Skin of body (tissue), 3 donors: ENCODE measurements at places on chromosomes 5 and 9.

DNA sequence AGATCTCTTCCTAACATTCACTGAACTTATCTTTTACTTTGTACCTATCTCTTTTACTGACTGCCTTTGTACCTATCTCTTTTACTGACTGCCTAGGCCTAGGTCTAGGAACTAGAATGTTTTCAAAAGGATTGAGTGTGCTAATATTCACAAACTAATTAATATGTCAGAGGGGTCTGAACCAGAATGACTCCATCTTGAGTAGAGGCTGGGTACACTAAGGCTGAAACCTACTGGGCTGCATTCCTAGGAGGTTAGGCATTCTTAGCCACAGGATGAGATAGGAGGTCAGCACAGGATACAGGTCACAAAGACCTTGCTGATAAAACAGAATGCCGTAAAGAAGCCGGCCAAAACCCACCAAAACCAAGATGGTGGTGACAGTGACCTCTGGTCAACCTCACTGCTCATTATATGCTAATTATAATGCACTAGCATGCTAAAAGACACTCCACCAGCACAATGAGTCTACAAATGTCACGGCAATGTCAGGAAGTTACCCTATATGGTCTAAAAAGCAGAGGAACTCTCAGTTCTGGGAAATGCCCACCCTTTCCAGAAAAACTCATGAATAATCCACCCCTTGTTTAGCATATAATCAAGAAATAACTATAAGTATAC is 2.5 kb upstream of the RHOBTB3 start:
- no peak for DNase-seq

- DNase-seq: no peak
Measured at GRCh38 chr5:96528826-96529474, 95.9 kb upstream of the PCSK1 start.

GRCh38 chr5:42768106-42768504 is 11.5 kb downstream of the CCDC152 start:
- no peak for DNase-seq

DNA sequence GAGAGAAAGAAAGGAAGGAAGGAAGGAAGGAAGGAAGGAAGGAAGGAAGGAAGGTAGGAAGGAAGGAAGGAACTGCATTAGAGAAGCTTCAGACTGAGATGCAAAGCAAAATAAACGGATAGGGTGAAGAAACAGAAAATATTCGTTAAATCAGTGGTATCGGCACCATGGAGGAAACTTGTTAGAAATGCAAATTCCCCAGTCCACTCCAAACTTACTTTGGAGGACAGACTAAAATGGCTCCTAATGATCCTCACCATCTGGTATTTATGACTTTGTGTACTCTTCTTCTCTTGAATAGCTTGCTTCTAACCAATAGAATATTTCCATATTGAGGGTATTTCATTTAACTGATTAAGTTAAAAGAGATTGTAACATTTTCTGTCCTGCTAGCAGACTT is 87.9 kb upstream of the GCNT4 start:
- DNase-seq: no peak

DNA sequence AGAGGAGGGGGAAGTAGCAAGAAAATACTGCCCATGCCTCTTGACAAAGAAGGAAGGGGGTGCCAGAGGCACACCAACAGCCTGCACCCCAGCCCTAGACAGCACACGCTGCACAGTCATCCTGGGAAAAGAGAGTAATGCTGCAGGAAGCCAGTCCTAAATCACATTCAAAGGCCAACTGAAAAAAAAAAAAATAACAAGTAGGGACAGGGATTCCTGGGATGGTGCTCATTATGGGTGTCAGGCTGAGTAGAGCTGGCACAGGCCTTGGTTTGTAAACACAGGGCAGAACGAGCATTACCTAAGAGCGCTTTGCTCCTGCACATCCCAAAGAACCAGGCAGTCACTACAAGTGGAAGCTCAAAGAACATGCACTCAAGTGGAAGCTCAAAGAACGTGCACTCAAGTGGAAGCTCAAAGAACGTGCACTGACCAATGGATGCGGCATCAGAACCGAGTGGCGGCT is 7.8 kb downstream of the RAPGEF1 start:
- no peak for DNase-seq

- DNase-seq: no peak
Measured at GRCh38 chr5:581941-582340, 30.2 kb upstream of the CEP72 start.

GRCh38 chr5:157309796-157310195 is 43.9 kb downstream of the CYFIP2 start:
- no peak for DNase-seq

- DNase-seq: no peak
Measured at GRCh38 chr9:131728961-131729360, 10.9 kb downstream of the RAPGEF1 start.

GRCh38 chr5:147949711-147950573 is 43.6 kb upstream of the C5orf46 start:
- DNase-seq: peak; percentile 2

DNA sequence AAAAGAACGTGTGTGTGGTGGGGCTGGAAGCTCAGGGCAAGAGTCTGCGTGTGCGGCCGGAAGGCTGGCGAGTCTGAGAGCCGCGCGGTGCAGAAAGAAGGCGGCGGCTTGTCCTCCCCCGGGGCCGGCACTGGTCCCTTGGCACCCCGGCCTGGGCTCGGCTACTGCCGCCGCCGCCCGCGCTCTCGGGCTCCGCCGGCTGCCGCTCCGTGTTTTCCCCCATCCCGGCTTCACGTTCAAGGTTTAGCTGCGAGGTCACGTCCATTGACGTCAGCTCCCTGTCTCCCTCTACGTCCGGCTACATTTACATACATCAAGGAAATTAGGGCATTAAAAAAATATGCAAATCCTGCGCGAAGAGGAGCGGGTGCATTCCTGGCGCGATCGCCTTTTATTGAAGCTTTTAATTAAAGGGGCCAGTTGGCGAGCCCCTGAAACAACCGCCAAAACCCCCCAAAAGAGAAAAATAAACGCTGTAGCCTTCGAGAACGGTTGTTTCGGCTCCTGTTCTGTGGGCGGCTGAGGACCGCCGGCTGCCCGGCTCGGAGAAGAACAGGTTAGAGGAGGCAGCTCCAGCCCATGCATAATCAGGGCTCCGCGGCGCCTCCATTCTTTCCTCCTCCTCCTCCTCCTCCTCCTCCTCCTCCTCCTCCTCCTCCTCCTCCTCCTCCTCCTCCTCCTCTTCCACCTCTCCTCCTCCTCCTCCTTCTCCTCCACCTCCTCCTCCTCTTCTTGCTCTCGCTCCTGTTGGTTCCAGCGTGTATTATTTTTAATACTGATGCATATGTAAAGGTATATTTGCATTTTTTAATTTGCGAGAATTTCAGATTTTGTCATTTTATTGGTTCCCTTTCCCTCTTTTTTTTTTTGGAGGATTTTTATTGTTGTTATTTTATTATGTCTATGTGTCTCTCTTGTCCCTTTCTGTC is 207.0 kb downstream of the MEF2C start:
- DNase-seq: no peak

DNA sequence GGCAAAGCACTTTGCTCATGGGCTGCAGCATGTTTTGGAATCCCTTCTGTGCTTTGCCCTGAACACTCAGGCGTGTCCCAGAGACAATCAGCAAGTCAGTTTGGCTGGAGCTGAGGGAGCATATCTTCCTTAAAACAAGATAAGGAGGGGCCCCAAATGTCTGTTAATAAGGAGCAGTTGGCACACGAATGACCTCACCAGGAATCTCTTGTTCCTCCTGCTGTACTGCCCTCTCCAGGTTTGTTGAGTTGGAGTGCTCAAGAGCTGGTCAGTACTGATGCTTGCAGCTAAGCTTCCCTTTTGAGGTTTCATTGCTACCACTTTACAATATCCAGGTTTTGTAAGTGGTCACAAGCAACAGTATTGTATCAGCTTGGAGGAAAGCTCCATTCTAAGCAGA is 101.3 kb upstream of the EGFLAM start:
- DNase-seq: no peak
